ENCODE measurements at places on chromosomes 5 and 9.
A peak's percentile ranks its signal among the peaks of the same experiment; 100 is the strongest.

- DNase-seq: peak; percentile 55
These were observed 1.7 kb downstream of the STPG3 start for GRCh38 chr9:137252555-137253506.

DNA sequence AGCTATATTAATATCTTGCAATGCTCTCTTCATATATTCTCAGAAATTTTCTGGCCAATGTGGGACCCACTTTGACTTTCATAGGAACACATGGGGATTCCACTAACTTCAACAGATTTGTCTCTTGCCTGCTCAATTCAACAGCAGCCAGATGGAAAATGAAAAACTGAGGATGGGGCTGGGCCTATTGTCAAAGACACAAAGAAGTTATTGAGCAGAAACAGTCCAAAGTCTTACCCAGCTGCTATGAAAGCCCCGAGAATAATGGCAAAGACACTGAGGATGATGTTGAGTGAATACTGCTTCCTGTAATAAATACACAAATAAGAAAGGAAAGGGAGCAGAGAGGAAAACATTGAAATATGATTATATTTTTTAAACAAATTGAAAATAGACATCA, 32.6 kb downstream of the SLC35D2 start:
- DNase-seq: no peak

DNA sequence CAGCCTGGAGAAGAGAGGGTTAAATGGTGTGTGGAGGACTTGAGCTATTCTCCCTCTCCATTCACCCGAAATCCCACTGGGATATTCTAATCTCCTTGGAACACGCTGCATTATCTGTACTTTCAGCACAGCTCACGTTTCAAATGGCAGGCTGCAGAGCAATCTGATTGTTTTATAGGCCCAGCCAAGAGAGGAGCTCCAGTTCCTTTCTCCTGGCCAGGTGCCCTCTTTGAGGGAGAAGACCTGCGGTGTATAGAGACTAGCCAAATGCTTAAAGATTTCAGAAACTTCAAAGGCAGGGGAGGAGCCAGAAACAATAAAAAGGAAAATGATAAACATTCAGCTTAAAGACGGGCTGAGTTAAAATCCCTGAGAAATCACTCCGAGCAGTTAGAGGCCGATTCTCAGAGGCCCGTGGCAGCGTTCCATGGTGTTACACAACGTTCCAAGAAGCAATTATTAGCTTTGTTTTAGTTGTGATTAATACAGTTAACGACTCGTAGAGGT, 564.0 kb upstream of the KLF4 start:
- peak; percentile 22 for DNase-seq

- DNase-seq: no peak
These were observed 128.0 kb downstream of the FANCC start for GRCh38 chr9:95189251-95190098.

DNA sequence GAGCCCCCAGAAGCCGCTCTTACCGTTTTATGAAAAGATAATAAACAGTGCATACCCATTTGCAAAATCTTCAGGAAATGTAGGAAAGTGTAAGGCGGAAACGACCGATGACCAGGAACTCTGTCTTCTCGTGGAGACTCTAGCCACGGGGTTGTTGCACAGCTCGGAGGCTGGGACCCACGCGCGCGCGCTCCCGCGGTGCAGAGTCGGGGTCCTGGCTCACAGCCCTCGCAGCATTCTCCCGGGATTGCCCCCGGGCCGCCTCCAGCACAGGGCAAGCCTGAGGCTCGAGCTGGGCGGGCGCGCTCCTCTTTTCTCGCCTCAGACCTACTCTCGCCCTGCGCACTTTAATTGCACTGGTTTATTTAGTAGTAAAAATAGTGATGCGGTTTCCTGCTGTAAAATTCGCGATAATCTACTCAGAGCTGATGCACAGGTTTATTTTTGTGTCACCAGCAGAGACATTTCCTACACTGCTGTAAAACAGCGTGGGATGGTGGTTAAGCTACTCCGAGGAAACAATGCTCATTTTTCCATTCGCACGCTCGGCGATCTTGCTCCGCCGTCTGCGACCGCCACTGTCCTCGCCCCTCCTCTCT, 15.5 kb downstream of the TRIM7 start:
- no peak for DNase-seq

DNA sequence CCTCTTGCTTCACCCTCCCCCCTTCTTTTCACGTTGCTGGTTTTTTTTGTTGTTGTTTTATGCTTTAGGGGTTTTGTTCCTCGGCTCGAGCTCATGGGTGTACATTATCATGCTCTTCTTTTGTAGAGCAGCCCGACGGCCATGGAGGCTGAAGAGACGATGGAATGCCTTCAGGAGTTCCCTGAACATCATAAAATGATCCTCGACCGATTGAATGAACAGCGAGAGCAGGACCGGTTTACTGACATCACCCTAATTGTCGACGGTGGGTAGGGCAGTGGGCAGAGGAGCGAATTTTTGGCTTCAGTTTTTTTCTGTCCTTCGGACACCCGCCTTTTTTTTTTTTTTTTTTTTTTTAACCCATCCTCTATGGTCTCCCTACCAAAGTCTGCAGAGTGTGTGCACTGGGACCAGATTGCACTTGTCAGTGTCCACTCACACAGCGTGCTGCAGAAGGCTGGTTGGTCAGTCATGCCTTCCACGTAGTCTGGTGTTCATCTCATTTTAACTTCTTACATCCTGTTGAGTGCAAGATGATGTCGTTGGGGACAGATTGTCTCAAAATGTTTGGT, 1.3 kb downstream of the ZNF131 start:
- no peak for DNase-seq

- DNase-seq: no peak
These were observed 10.9 kb downstream of the FBXL7 start for GRCh38 chr5:15510831-15511230.

DNA sequence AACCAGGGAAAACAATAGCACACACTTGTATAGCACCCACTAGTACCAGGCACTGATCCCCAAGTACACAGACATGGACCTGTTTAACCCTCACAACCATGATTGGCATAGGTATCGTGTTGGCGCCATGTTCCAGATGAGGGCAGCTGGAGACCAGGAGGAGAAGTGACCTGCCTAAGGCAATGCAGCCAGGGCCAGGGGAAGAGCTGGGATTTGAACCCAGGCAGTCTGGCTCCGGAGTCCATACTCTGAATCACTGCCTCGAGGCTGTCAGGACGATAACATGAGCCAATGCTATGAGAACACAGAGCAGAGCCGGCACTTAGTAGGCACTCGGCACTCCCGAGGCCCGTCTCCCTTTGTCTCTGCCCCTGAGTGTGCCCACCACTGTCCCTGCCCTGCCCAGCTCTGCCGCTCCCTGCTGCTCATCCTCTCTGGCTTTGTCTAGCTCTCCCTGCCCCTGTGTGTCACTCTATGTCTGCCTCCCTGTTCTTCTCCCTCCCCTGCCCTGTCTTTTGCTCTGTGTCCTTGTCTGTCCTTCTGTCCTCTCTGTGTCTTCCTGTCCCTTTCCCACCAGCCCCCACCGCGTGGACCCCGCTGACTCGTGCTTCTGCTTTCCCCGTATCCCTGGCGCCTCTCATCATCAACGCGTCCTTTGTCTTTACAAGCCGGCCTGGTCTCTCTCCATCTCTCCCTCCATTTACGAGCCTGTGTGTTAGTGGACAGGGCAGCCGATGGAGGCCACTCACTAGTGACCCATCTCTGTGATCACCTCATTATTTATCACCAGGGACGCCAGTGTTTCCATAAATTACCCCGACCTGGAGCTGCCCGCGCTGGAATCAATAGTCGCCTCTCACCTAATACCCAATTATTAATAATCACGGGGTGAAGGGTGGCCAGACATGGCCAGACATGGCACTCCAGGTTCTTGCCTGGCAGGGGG, 99.4 kb upstream of the MVB12B start:
- DNase-seq: no peak
